D721Med (cell line): ENCODE measurements at places on chromosomes 7 and 10.
A peak's percentile ranks its signal among the peaks of the same experiment; 100 is the strongest.

DNA sequence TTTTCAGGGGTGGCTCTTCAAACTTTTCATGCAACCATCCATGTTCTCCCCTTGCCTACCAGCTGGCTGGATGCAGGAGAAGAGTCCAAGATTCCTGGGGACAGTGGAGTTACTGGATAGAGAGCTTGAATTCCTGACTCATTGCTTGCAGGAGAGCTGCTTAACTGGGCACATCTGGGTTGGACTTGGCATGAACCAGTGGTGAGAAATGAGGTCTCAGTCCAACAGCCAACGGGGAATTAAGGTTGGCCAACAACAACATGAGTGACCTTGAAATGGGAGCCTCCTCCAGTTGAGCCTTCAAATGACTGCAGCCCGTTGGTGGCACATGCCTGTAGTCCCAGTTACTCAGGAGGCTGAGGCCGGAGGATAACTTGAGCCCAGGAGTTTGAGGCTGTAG, 58.1 kb upstream of the OPN4 start:
- DNase-seq = no peak

DNA sequence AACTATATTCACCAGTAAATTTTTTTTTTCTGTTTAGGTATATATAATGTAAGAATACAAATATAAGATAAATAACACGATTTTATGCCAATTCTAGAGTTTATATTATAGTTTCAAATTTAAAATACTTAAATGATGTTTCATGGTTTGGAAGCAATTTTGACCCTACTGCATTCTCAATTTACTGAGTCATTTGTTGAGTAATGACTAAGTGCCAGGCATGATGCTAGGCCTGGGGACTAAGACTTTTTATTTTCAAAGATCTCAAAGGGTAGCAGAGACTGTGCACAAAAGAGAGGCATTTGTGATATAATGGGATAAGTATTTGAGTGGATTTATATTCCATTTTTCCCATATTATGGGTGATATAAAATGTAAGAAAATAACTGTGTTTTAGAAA, 78.9 kb upstream of the SMIM30 start:
- no peak for DNase-seq

DNA sequence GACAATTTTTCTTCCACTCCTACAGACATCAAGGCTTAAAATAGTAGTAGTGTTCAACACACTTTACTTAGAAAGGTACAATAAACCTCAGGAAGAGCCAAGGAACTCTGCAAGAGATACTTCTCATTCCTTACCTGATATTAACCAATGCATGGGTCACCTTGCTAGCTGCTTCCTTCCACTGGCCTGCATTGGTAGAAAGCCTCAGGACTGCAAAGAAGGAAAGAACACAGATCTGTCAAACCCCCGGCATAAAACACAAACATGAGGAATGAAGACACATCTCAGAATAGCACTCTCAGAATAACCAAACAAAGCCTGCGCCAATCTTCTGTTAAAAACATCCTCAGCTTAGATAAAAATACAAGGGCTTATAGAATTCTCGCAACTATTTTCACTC, 96.1 kb upstream of the KCNIP2 start:
- no peak for DNase-seq

DNA sequence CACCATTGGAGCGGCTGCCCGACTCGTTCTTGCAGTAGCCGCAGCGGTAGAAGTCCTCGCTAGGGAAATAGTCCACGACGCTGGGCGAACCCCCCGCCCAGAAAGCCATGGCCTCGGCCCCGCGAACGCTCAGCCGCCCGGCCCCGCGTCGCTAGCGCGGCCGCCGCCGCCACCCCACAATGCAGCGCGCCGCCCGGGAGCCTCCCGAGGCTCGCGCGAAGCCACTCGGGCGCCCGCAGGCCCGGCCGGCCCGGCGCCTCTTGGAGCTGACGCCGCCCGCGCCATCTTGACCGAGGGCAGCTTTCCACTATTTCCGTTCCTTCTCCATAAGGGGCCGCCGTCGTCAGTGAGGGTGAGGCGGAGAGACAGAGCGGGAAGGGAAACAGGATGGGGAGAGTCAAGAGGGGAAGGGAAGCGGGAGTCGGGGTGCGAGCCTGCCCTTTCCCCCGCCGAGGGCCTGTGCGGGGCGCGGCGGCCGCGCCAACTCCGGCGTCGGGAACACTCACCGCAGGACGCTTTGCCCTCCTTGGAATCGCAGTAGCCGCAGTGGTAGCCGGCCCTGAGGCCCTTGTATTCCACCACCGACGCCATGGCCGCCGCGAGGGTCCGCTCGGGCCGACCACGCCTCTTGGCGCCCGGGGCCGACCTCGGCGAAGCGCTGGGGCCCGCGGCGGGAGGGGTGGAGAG, at the start of gene ATE1:
ATE1 (minus strand) TSS at position 191 of the 687 bp plus-strand sequence; CDS start at position 109, 82 bp downstream.
- peak; percentile 23 for DNase-seq

GRCh38 chr7:48563334-48563733, 361.0 kb upstream of the CDC14C start:
- no peak for DNase-seq

DNA sequence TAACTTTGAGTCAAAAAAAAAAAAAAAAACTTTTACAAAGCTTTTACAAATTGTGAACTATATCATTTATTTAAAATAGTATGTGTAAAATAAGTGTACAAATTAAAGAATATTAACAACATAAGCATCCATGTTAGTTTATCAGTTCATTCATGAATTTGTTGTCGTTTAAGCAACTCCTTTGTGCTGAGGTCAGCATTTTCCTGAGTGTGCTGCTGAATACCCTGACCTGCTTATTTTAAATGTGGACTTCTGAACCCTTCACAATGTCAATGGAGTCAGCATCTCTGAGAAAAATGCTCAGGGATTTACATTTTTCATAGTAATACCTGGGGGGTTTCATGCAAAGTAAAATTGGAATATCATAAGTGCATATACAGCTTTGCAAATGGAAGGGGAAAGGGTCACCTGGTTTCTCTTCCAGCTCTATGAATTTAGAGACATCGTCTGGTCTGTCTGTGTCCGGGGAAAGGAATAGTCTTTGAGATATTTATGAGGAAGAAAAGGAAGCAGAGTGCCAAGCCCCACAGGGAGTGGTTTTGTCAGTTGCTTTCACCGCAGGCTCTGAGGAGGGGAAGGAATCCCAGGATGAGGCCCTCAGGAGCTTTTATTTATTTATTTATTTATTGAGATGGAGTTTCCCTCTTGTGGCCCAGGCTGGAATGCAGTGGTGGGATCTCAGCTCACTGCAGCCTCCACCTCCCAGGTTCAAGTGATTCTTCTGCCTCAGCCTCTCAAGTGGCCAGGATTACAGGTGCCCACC, 125.5 kb upstream of the SVIL start:
- no peak for DNase-seq

GRCh38 chr7:41709621-41710020, 6.7 kb upstream of the INHBA start:
- DNase-seq = no peak
